ENCODE measurements at places on chromosomes 5 and 9.

DNA sequence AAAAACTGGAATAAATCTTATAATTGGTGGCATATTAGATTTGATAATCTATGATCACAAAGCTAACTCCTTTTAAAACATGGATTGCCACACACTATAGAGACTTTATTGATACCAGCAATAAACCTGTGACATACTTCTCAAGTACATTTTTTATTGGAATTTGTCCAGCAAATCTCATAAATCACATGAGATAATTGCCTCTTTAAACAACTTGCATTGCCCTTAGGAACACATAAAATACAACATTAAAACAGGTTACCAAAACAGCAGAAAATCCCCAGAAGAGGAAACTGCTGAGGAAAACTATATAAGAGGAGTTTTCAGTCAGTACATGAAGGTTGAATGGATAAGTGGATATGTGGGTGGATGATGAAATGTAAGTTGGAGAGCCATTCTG lies 124.6 kb downstream of the SNCAIP start:
- no peak for DNase-seq

DNA sequence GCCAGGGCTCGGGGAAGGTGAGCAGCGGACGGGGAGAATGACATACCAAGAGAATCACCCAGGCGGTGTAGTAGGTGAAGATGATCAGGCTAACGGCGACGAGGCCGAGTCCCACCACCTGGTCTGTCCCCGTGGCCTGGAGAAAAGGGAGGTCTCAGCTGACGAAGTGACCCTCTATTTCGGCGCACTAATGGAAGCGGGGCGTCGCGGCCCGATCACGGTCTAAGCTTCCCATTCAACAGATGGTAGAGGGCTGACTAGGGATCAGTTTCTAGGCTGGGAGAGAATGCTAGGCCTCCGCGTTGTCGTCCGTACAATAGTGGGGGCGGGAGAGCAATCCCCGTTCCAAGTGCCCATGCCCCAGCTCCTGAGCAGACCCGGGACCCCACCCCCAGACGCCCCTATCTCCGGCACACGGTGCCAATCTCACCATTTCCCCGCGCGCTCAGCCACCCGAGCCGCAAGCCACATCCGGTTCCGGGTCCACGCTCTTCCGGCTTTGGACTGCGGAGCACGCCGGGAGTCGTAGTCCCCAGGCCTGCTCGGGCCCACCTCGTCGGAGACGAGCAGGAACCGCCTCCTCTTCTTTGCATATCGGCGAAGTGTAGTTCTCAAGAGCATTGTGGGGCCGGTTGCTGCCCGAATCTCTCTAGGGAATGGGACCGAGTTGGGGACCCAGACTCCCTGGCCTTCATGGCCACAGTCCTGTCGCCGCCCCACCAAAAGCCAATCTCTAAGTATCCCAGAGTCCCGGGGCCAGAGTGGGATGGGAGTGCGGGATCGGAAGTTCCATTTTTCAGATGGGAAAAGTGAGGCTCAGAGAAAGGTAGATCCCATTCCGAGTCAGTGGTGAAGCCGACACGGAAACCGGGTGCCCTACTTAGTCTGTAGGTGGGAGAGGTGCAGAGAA lies at the start of gene DPM2:
Gene DPM2, minus strand, starts transcription at position 467 of the 910 bp plus-strand sequence. Its CDS starts 34 bp downstream, at position 433.
- DNase-seq: peak; percentile 51

DNA sequence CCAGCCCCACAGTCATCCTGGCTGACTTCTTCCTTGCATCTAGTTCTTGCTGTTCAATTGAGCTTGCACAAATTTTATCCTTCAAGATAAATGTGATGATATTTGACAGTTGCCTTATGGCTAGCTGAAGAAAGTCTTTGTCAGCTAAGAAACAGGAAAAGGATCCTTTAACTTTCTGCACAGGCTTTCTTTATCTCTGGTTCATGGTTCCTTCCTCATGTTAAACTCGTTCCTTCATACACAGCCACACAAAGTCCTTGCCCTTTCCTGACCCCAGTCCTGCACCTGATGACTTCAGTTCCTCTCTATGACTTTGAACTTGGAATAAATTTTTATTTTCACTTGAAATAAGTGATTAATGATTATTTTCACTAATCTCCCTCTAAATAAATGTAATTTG lies 132.5 kb upstream of the PRSS3 start:
- DNase-seq: no peak

- DNase-seq: no peak
These were observed 66.6 kb upstream of the SPATA31D4 start for GRCh38 chr9:81861644-81862043.

GRCh38 chr9:135883410-135884089 lies 23.8 kb downstream of the CAMSAP1 start:
- DNase-seq: no peak

DNA sequence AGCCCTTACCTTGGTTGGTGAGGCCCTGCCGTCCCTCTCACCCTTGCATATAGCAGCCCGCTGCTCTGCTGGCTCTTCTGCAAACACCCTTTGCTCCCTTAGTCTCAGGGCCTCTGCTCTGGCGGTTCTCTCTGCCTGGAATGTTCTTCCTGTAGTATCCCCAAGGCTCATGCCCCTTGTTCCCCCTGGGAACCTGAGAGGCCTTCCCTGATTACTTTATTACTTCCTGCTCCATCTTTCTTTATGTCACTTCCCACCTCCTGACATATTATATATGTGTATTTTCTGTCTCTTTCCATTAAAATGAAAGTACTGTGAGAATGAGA lies 73.9 kb upstream of the SPRY4 start:
- DNase-seq: no peak

DNA sequence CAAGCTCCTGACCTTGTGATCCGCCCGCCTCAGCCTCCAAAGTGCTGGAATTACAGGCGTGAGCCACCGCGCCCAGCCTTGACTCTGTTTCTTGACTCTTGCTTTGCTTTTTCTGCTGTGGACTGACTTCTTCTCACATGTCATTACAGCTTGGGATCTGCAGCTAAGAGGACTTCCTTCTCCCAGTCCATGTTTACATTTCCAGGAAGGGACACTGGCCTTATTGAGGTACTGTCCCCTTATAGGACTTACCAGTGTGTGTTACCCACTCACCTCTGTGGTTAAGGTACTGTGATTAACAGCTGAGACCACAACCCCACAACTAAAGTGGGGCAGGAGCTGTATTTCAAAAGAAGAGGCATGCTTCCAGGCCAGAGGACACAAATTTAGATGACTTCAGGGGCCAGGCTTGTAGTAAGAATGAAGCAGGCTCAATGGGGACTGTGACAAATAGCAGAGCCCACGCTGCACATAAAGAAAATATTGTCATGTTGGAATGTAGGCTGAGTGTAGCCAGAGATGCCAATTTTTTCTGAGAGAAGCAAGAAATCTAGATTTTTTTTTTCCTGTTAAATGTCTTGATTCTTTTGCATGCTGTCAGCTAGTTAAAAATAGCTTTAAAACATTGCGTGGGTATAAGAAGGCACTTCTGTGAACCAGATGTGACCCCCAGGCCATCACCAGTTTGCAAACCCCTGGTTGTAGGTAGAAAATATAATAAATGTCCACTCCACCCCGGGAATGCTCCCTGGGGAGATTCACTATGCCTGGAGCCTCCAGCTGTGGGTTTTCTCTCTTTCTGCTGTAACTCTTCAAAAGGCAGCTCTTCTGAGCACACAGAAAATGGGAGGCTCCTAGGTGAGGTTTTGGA lies 75.0 kb downstream of the PTPDC1 start:
- no peak for DNase-seq

DNA sequence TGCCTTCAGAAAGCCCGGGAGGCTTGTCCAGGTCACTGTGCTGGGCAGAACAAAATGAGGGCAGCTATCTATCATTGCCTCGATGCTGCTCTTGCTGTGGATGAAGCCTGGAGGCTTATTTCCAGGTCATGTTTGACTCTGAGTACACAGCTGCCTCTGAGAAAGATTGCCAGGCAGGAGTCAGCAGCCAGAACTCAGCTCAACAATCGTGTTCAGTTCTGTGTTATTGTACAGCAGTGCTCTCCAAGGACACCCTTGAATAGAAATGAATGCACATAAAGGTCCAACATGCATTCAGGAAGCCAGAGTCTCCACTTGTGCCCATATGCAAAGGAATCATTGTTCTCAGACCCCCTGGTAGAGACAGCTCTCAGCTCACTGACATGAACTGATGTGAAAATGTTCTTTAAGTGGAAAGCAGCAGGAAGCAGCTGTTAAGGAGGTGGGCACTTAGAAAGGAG lies 61.7 kb upstream of the ZFR start:
- DNase-seq: no peak

Data from stimulated activated CD4-positive, alpha-beta T cell treated with anti-CD3 and anti-CD28 coated beads, Interleukin-1b, Interleukin-23, amount 100 ng/mL, for 1 hour (primary cell).